ENCODE measurements at places on chromosomes 4 and X. TPM values are rescaled to one million over a fixed set of nuclear protein-coding genes. Genes with fewer than 3 reads are reported as not detected.

NLGN3 gene
- total RNA-seq, result 0.86 TPM

MXRA5 gene
- not detected for total RNA-seq

MAGIX gene
- 3.7 TPM for total RNA-seq

KCTD8 gene
- not detected for total RNA-seq

PCSK1N gene
- total RNA-seq, result 44.8 TPM

NLRP2B gene
- total RNA-seq, result not detected

RENBP gene
- total RNA-seq, result 0.18 TPM

PLAC8 gene
- total RNA-seq, result 1.3 TPM

PDZD11 gene
- total RNA-seq, result 87.8 TPM

ODAPH gene
- 0.15 TPM for total RNA-seq

CSN1S1 gene
- not detected for total RNA-seq

PDGFRA gene
- total RNA-seq, result 0.35 TPM

ZNF711 gene
- total RNA-seq, result 0.89 TPM

PRSS12 gene
- 0.33 TPM for total RNA-seq

CSN2 gene
- not detected for total RNA-seq

SRPX gene
- 6.2 TPM for total RNA-seq

UGT8 gene
- total RNA-seq, result 0.13 TPM

ADH1C gene
- total RNA-seq, result not detected

MID2 gene
- 8.1 TPM for total RNA-seq

TCEAL6 gene
- not detected for total RNA-seq

IQCM gene
- not detected for total RNA-seq

HSD17B13 gene
- total RNA-seq, result 0.10 TPM

RAB41 gene
- total RNA-seq, result not detected

FAM47A gene
- not detected for total RNA-seq

FAM184B gene
- 0.02 TPM for total RNA-seq

HSPA4L gene
- total RNA-seq, result 9.6 TPM

MAGEA2B gene
- not detected for total RNA-seq

SPOCK3 gene
- total RNA-seq, result 0.18 TPM

COL4A6 gene
- total RNA-seq, result 17.2 TPM

MAGEC1 gene
- total RNA-seq, result 0.04 TPM

P2RY4 gene
- not detected for total RNA-seq

FAM236C gene
- not detected for total RNA-seq

UGT2B28 gene
- total RNA-seq, result not detected

RHOXF2B gene
- total RNA-seq, result not detected

FAM199X gene
- total RNA-seq, result 13.9 TPM

LRP2BP gene
- total RNA-seq, result 0.13 TPM

FDCSP gene
- total RNA-seq, result not detected

CHRNA9 gene
- total RNA-seq, result 1.5 TPM

ARL13A gene
- total RNA-seq, result 0.09 TPM

TCP11X2 gene
- total RNA-seq, result not detected

ERCC6L gene
- total RNA-seq, result 13.4 TPM

GC gene
- not detected for total RNA-seq

PARM1 gene
- 0.62 TPM for total RNA-seq

HMGN5 gene
- 2.3 TPM for total RNA-seq

RAB9B gene
- total RNA-seq, result not detected

SLC9A7 gene
- total RNA-seq, result 12.2 TPM

POLN gene
- total RNA-seq, result 0.55 TPM

PHEX gene
- total RNA-seq, result 0.44 TPM

GAGE12F gene
- total RNA-seq, result not detected

SPP1 gene
- total RNA-seq, result 181 TPM

TMEM271 gene
- not detected for total RNA-seq

OTC gene
- not detected for total RNA-seq

TLR6 gene
- 5.1 TPM for total RNA-seq

SULT1B1 gene
- total RNA-seq, result not detected

Data from A549 treated with CpdA at 1 μM for 4 hours (cell line).